NCI-H2171 treated with DMSO at 0.1 percent for 48 hours (cell line): ENCODE measurements at places on chromosomes 6 and 20.

- DNase-seq = no peak
Observed at GRCh38 chr20:56755201-56755600, 126.1 kb downstream of the TFAP2C start.

GRCh38 chr6:34688956-34689355 is 7.6 kb downstream of the ILRUN start:
- DNase-seq = no peak

DNA sequence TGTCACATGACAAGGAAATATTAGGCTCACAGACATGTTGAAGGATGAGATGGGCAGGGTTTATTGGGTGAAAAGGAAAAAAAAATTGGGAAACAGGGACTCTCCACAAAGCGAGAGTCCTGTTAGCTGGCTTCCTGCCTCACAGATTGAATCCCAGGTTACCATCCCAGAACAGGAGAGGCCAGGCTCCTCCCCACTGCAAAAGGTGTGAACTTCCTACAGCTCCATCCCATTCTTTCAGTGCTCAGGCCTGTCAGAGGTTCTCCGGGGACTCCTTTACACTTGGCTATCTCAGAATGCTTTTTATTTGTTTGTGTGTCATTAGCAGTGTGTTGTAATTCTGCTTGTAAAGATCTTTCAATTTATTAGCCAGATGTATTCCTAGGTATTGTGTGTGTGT is 115.1 kb downstream of the ADTRP start:
- no peak for DNase-seq

DNA sequence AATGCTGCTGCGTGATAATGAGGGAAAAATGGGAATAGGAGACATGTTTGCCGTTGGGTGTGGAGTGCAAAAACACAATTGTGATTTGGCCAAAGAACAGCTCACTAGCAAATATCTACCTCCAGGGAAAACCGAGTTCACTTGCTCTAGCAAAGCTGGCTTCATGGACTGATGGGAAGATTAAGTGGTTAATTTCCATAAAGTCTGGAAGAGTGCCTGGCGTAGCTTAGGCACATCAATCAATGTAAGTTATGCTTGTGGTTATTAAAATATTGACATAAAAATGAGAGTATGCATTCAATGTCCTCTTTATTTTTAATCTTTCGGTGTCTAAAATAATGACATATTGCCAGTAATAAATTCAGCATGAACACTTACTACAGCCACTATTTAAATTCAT is 267.5 kb downstream of the SMOC2 start:
- DNase-seq = no peak

DNA sequence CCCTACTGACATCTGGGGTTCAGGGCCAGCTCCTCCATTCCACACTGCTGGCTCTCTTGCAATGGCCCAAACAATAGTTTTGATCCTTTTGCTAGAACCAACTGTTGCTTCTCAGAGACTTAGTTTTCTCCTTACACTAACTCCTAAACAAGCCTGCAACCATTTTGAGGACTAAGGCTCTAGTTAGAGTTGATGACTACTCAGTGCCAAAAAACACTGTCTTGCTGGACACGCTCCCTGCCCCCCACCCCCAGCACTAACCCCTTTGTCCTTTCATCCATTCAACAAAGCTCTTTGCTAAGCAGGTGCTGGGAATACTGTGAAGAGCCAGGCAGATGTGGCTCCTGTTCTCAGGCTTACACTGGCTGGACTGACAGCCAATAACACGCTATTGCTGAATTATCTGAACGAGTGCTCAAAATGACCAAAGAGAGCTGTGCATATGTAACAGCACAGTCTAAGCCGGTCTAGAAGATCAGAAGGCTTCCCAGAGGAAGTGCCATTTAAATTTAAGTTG is 17.6 kb downstream of the GCLC start:
- DNase-seq = no peak

- no peak for DNase-seq
Observed at GRCh38 chr6:135537741-135538301, 40.3 kb upstream of the AHI1 start.

DNA sequence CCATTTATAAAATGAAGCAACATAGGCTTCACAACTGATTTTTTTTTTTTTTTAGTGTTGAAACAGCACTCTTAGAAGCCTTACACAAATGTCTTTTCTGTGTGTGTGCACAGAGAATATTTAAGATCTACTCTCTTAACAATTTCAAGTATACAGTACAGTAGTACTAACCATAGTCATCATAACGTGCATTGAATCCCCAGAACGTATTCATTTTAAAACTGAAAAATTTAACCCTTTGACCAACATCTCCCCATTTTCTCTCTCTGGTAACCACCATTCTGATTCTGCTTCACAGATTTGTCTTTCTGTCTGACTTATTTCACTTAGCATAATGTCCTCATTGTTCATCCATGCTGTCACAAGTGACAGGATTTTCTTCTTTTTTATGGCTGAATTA is 475.6 kb downstream of the RFPL4B start:
- no peak for DNase-seq

DNA sequence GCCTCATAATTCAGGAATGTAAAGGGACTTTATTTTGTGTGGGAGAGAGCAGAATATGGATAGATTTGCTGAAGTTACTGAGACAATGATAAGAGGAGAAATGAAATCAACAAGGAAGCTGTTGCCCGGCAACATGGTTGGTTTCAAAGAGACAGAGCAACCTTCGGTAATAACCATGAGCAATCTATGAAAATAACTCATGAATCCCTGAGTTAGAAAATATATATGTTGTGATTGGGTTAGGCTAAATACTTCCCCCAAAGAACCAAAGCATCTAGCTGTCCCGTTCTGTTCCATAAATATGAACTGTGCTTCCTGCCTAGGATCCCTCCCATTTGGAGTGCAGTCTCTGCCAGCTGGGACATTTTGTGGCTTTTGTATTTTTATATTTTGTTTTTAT is 23.1 kb downstream of the SERPINB1 start:
- no peak for DNase-seq

GRCh38 chr6:154156135-154156896 is 117.3 kb downstream of the OPRM1 start:
- DNase-seq = no peak

- DNase-seq = peak; percentile 46
Observed at GRCh38 chr20:43925801-43926200, 11.1 kb downstream of the TOX2 start.
